Cerebellar nuclear complex (tissue), 1 donor: ENCODE measurements at places on chromosomes 13 and 19.

DNA sequence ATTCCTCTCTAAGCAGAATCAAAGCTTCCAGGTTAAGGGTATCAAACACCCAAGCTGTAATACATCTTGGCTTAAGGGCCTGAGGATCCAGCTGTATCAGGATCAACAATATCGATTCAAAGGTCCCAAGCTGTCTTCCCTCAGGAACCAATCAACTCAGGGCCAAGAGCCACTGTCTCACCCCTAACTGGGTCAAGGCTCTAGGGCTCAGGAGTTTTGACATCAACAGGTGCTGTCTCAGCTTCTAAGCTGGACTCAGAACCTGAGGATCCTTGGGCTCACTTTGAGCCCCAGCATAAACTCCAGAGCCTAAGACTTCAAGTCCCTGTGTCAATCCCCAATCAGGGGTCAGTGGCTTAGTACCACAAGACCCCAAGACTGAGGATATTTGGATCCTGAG, 917 bp downstream of the FBXW9 start:
- DNase-seq = no peak

DNA sequence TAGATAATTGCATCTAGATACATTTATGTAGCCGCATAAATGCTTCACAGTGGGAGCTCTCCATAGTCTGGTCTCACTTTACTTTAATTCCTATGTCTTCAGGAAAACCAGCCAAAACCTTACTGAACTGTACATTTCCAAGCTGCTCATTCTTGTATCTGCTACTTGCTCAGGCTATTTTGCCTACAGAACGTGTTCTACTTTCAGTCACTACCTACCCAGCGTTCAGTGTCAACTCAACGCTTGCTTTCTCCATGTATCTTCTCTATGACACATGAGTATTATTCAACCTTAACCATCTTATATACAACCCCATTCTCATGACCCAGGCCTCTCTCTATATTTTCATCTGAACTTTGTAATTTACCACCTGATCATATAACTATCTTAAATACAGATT, 101.9 kb downstream of the KLF12 start:
- no peak for DNase-seq

DNA sequence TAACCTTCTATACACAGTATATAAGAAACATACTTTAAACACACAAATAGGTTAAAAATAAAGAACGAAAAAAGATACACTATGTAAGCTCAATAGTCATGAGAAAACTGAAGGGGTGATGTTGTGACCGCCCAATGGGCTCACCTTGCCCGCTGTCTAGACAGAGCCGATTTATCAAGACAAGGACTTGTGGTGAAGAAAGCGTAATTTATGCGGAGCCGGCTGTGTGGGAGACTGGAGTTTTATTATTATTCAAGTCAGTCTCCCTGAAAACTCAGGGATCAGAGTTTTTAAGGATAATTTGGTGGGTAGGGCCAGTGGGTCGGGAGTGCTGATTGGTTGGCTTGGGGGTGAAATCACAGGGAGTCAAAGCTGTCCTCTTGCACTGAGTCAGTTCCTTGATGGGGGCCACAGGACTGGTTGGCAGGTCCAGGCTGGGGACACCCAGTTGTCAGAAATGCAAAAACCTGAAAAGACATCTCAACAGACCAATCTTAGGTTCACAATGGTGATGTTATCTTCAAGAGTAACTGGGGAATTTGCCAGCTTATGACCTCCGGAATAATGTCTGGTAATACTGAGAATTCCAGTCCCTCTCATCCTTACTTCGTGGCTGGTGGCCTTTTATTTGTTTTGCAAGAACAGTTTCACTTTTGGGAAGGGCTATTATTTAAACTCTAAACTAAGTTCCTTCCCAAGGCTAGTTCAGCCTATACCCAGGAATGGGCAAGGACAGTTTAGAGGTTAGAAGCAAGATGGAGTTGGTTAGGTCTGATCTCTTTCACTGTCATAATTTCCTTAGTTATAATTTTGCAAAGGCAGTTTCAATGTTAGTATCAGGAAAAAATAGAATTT, 96.6 kb downstream of the UBL3 start:
- DNase-seq = no peak

DNA sequence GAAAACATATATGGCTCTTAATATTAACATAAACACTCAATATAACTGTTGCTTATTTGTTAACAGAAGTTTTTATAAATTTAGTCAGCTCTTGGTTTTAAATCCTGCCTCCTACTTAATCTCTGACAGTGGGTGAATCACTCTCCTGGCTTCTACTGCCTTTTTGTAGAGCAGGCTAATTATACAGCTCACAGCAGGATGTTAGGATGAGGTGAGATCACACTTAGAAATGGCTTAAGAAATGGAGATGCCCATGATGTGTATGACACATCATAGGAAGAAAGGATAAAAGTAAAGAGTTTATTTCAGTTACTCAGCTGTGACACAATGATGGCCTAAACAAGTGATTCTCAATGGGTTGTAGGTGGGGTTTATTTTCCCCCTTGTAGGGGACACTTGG, 345.6 kb downstream of the SPRY2 start:
- DNase-seq = no peak

GRCh38 chr13:96052656-96053002, 572 bp downstream of the UGGT2 start:
- no peak for DNase-seq

GRCh38 chr19:47110521-47111005, 3.0 kb downstream of the ZC3H4 start:
- no peak for DNase-seq

DNA sequence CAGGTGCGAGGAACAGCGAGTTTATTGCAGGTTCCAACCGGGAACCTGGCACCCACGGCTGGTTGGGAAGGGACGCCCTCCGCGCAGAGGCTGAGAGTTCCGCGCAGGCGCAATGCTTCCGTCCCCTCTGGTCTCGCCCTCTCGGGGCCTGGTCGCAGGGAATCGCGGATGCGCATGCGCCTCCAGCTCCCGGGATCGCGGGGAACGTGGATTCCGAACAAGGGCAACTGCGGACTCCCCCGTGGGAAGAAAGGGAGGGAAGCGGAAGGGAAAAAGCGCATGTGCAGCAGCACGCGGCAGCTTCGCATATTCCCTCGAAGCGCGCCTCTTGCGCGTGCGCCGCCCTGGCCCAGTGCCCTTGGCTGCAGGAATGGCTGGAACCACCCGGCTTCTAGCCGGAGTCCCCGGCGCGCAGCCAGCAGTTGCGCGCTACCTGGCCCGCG, 1.1 kb downstream of the TSSK6 start:
- no peak for DNase-seq

DNA sequence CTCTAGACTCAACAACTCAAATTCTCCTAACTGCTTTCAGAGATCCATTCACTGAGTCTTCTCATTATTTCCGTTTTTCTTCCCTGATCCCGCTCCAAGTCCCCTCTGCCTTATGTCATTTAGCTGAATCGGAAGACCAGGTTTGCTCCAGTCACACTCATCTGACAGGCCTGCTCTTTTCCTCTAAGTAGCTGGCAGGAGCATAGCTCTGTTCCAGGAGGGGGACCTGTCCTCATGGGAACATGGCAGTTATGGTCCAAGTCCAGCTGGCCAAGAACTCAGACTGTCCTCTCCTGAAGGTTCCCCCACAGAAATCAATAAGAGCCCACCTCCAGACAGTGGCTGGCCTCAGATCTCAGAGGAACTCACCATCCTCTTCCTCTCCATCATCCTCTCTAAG, 130.9 kb upstream of the SERP2 start:
- DNase-seq = no peak

DNA sequence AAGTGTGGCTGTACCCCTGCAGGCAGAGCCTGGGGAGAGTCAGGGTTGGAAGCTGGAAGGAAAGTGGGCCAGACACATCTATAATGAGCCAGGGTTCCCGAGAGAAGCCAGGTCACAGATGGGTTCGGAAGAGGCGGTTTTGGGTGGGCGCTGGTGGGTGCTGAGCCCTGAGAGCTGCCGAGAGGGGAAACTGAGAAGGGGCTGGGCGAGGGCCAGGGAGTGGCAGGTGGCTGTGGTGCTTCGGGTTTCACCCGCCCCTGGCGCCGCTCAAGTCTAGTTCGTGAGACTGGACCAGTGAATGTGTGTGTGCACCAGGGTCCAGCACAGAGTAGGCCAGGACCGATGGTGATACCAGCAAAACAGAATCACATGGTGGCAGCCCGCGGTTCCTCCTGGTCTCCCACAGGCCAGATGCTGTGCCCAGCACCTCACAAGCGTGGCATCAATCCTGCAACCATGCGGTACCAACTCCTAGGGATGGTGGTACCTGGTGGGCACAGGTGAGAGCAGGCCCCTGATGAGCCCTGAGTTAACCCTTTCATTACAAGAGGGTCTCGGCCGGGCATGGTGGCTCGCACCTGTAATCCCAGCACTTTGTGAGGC, 1.8 kb upstream of the LRRC4B start:
- DNase-seq = no peak

- no peak for DNase-seq
These were observed 38.5 kb downstream of the DPF1 start for GRCh38 chr19:38185562-38185961.

DNA sequence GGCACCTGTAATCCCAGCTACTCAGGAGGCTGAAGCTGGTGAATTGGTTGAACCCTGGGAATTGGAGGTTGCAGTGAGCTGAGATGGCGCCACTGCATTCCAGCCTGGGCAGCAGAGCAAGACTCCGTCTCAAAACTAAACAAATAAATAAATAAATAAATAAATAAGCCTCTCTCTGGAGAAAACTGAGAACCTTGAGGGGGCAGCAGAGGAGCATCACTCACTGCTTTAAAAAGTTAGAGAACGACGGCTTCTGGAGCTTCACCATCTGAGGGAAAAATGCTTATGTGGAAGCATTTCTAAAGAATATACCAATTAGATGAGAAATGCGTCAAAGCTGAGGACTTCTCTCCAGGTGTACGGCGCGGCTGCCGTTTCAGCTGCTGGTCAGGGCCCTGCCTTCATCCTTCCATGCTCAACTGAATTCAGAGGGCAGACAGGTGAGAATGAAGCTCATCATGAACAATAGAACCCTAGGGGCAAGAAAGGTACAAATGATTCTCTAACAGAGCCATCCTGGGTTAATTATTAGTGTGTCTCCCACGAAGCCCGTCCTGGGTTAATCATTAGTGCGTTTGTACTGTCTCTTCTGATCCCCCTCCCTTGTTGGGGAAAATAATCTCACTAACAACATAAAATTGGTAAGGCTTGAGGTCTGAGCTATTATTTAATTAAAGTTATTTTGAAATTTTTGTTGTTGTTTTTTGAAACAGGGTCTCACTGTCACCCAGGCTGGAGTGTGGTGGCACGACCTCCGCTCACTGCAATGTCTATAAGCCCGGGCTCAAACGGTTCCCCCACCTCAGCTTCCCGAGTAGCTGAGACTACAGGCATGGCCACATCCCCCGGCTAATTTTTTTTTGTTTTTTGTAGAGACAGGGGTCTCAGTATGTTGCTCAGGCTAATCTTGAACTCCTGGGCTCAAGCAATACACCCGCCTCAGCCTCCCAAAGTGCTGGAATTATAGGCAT, 80.1 kb downstream of the IPO5 start:
- no peak for DNase-seq
